ENCODE measurements at places on chromosomes 3 and 15.

DNA sequence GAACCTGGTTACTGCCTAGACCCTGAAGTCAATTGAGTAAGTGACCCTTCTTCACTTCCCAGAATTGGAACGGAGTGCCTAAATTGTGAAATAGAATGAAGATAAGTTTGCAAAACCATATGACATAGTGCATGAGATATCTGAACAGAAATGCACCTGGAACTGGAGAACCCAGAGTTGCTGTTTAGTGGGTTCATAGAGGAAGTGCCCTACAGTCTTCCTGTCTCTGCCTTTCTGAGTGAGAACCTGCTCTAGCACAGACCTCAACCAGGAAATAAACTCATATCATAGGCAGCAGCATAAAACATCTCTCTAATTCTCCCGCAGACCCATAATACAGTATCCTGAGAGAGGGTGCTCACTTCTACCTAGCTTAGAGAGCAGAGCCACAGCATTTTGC lies 82.9 kb downstream of the EOMES start:
- no peak for DNase-seq

DNA sequence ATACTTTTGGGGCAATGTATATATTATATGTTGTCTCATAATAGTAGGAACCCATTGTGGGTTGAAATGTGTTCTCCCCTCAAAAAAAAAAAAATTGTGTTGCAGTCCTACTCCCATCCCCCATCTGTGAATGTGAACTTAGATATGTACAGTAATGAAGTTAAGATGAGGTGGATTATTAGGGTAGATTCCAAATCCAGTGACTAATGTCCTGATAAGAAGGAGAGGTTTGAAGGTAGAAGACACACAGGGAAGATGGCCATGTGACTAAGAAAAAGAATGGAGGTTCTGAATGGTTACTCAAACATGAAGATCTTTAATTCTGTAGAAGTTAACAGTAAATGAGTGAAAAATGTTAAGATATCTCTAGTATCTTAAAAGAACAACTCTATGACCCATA lies 3.0 kb upstream of the ATOSA start:
- DNase-seq: no peak

- DNase-seq: no peak
Observed at GRCh38 chr3:76938962-76939361, 100.9 kb upstream of the ROBO2 start.

DNA sequence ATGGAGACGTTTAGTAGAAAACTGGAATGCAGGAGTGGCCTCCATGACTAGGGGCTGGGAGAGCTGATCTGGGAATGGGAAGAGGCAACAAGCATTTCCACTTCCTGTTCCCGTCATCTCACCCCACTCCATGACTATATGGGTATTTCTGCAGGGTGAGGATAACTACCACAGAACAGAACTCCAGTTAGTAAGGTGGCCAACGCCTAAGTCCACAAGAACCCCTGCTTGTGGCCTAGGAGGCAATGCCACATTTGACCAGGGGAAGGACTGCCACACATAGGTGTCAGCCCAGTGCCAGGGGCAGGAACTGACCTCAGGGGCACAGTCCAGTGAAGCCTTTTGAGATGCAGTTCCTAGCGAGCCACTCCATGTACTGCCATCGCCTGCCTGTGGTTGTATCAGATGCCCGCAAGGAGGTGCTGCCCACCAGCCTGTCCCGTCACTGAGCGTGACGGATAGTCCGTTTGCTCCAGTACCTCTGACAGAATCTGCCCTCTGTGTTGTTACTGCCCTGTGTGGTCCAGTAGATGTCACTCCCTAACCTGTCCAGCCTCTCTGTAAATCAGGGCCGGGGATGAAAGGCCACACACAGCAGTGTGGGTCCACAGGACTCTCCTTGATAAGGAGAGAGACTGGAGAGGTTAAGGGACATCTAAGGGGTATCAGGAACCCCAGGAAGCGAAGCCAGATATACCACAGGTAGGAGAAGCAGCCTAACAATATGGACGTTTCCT lies 3.5 kb upstream of the MTFMT start:
- peak; percentile 92 for DNase-seq

DNA sequence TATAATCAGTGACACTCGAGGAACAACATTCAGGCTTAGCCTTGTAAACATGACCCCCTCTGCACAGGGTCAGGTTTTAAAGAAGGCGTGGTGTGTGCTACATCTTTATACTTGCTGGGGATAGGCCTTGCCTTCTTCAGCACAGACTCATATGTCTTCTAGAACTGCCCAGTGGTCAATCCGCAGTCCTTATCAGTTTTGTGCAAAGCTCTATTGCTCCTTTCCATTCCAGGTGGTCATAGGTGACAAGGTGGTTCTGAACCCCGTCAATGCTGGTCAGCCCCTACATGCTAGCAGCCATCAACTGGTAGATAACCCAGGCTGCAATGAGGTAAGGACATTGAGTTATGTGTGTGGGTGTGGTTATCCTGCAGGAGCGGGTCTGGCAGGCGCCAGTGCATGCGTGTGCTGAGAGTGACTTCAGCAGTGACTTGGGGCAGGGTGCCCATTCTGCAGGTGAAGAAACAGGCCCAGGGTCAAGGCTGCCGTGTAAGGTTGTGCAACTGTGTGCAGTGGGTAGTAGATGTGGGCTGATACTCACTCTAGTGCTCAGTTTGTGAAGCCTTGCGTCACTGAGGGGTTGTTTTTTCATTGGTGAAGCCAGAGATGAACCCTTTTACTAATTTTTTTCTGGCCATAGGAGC lies 150.9 kb downstream of the ITPR1 start:
- DNase-seq: no peak

DNA sequence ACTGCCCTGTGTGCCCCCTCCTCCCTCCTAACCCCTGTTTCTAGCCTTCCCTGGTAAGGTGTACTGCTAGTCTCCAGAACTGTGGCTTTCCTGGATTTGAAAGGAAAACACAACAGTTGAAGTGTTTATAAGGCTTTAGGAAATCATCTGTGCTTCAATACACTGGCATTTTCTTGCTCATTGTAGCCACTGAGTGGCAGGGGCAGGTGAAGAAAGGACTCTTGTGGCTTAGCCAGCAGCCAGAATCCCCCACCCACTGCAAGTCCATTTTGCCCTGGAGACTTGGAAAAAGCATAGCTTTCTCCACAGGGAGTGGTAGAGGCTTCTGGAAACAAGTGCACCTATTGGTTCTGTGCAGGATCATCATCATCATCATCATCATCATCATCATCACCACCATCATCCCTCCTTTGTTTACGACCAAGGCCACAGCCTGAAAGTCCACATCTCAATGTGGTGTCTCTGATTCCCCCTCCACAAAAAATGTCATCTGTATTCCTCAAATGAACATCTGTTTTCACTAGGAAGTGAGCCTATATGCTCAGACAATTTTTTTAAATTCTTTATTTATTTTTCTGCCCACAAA lies 33.4 kb downstream of the AQP9 start:
- no peak for DNase-seq

DNA sequence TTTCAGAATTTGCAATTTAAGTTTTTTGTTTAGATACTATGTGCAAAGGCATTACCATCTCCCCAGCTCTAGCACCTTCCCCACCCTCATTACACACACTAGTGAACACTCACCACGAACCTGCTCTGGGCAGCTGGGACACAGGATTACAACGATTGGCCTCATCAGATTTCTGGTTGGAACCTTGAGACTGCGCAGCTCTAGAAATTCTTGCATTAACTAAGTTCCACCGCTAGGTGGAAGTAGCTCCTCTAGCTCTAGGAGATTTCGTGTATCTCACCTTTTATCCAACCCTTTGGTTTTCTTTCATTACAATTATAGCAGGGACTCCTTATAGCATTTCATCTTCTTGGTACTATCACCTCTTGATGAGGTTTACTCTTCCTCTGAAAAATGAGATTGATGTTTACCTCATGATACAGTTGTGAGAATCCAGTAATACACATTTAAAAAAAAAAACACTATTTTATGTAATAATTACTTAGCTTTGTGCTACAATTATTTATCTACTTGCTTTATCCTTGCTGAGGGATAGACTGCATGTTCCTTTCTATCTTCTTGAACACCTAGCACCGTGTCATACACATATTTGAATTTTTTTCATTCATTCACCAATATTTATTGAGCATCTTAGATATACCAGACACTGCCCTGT lies 28.7 kb upstream of the PLOD2 start:
- DNase-seq: peak; percentile 58

DNA sequence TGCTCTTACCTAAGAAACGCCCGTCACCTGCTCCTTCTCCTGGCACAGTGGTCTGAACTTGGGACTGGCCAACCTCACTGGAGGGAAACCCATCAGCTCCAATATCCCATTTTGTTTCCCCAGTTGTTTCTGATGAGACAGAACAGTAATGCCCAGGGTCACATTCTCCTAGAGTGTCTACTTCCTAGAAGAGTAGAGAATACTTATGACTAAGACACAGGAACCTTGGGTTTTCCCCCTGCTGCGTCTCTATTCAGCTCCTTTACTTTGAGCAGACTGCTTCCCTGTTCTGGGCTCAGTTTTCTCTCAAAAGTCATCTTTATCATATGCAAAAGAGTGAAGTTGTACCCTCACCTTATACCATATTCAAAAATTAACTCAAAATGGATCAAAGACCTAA lies 79.4 kb downstream of the POLR2M start:
- DNase-seq: no peak

DNA sequence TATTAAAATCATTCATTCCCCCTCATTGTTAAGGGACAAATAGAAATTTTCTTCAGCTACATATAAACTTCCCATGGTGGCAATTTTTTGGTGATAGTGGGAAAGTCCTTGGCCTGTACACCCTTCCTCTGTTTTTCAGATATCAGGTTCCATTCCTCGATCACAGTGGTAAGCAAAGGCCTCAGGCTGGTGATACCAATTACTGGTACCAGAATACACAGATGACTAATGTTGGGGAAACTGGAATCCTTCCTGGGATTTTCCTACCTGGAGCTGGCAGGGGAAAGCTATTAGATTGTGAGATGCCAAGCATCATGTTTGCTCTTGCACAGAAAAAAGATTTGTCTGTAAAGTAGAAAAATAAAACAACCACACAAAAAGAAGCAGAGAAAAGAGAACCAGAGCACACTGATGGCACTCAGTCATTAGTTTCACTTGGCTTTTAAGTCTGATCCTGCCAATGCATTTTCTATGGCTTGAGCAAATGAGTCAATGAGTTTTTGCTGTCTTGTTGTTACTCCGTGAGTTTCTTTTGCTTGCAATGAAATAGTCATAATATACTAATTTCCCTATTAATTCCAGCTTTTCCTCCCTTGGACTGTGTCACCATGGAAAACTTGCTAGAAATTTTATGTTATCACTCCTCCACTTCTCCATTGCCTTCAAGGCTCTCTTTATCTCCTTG lies 795.0 kb downstream of the ROBO1 start:
- no peak for DNase-seq

- DNase-seq: no peak
Observed at GRCh38 chr3:164194842-164195241, 883.5 kb downstream of the SI start.

GRCh38 chr15:31345606-31346366 lies 19.2 kb downstream of the KLF13 start:
- no peak for DNase-seq

GRCh38 chr3:55205990-55206389 lies 278.1 kb upstream of the LRTM1 start:
- no peak for DNase-seq

DNA sequence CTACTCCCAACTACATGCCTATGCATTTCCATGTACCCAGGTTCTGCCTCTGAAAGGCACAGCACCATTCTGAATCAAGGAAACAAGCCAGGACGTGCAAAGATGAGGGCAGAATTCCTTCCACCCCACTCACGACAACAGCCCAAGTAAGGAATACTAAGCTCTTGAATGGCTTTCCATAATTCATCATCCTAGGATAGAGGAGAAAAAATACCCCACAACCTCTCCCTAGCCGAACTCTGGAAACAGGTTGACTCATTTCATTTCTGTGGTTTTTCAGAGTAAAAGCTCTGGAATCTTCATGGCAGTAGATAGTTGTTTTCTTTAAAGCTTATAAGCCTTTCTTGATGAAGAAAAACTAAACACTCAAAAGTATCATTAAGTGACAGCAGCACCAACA lies 77.8 kb downstream of the PDZRN3 start:
- DNase-seq: no peak

GRCh38 chr3:194604837-194605236 lies 28.4 kb downstream of the TMEM44 start:
- no peak for DNase-seq

DNA sequence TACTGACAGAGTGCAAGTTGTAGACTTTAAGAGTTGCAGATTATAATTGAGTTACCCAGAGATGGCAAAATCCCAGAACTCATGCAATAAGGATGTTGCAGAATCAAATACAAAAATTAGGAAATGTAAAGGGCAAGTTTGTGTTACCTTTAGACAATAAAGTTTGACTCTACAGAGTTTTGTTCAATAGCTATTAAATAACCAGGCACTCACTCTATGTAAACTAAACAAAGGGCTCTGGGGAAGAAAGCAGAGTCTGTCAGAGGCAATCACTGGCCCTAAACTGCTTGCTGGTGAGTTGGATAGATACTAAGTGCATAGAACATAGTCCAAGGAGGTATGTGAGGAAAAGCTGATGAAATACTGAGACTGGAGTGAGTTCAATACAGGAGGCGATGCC lies 40.0 kb upstream of the PLCL2 start:
- no peak for DNase-seq

GRCh38 chr3:110530902-110531301 lies 540.7 kb upstream of the NECTIN3 start:
- no peak for DNase-seq

GRCh38 chr3:187040516-187041361 lies 98.6 kb downstream of the RPL39L start:
- DNase-seq: peak; percentile 64

DNA sequence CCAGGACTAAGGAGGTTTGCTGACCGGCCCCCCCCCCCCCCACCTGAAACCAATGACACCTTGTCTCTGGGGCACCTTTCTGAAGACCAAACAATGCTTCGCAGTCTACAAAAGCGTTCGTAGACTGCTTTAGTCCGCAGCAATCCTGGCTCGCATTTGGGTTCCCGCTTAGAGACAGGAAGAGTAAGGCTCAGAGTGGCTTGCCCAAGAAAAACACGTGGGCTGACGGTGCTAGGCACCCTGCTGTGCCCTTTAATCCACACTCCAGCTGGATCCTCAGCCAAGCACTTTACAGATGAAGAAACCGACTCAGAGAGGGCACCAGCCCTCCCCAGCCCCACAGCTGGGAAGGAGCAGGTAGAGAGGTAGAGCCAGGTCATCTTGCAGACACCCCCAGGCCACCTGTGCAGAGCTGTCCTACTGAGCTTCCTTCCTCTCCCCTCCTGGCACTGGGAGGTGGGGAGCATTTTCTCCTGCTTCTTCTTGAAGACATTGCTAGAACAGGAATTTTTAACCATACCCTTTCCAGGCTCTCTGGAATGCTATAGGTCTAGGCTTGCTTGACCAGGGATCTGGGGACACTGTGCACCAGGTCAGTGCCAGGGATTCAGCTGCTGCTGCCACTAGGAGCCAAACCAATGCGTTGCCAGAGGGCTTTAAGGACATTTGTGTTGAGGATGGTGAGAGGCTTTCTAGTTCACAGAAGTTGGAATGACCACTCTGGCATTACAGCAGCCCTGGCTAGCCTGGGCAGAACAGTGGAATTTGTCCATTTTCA lies 1.0 kb upstream of the KLF15 start:
- peak; percentile 76 for DNase-seq

DNA sequence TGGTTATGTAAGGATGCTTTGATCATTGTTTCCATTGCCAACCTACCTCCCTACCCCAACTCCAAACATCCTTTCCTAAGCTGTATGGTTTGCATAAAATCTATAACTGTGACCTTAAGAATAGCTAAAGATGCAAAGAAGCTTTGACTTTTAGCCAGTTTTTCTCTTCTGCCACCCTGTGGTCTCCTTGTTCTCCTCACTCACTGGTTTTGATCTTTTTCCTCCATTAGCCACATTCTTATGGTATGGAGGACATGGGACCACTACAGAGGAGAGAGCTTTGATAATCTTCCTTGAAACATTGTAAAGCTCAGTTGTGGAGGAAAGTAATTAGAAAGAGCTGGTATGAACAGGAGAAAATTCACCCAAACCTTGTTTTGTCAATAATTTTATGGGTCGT lies 115.9 kb downstream of the NEK11 start:
- no peak for DNase-seq
